Cerebellar nuclear complex (tissue), 1 donor: ENCODE measurements at places on chromosomes 6 and 20.

GRCh38 chr20:46814366-46815232 lies 80.0 kb upstream of the EYA2 start:
- DNase-seq, result no peak

- no peak for DNase-seq
These were observed 353.1 kb downstream of the LAMA2 start for GRCh38 chr6:129236001-129236517.

GRCh38 chr20:57620274-57620990 lies at the start of gene ZBP1:
TSS of gene ZBP1 (minus strand) at chr20:57620426. CDS start at chr20:57620295, 131 bp downstream.
- DNase-seq, result no peak

- no peak for DNase-seq
These were observed 19.2 kb downstream of the KCNG1 start for GRCh38 chr20:51003753-51004152.

GRCh38 chr6:126352514-126352913 lies 12.6 kb downstream of the CENPW start:
- no peak for DNase-seq

DNA sequence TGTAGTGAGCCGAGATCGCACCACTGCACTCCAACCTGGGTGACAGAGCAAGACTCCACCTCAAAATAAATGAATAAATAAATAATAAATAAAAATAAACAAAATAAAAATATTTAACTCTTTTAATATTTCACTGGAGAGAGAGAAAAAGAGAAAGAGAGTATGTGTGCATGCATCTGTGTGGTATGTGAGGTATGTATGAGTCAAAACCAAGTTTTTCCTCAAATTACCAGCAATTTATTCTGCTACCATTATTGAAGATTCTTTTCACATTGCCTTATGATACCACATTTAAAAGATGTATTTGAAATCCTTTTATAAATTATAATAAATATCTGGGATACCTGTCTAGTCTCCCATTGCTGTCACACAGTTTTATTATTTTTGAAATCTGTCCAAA lies 122.1 kb downstream of the CD164 start:
- DNase-seq, result no peak

- no peak for DNase-seq
These were observed 244.9 kb downstream of the THBS2 start for GRCh38 chr6:169008641-169009257.
